ENCODE measurements at places on chromosomes 2 and 18.

DNA sequence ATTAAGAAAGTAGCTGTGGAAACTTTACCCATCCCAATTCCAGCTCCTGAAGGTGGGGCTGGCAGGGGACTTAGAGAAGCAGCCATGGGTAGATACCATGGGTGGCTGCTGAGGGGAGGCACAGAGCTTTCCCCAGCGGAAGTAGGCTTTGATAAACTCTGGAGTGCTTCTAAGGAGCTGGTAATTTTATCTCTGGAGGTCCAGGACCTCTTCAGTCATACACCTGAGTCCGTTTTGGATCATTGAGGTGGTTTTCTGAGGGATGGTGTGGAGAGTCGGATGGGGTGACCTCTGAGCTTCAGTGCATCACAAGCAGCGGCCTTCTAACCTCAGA lies 36.7 kb upstream of the BMP10 start:
- DNase-seq = no peak

DNA sequence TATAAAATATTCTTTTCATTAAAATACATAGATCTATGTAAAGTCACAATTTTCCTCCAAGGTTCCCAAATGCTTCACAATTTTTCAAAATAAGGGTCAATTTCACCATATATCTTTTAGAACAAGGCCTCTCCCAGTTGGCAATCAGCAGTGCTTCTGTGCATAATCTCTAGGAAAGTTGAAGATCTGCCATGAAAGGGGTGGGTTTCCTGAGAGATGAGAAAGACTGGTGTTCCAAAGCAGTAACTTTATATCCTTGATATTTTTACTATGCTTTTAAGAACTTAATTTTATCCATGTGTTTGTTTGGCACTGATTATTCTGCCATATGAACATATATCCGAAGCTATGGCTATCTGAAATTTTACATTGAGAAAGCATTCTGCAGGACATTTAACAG lies 199.4 kb upstream of the CYP26B1 start:
- no peak for DNase-seq

DNA sequence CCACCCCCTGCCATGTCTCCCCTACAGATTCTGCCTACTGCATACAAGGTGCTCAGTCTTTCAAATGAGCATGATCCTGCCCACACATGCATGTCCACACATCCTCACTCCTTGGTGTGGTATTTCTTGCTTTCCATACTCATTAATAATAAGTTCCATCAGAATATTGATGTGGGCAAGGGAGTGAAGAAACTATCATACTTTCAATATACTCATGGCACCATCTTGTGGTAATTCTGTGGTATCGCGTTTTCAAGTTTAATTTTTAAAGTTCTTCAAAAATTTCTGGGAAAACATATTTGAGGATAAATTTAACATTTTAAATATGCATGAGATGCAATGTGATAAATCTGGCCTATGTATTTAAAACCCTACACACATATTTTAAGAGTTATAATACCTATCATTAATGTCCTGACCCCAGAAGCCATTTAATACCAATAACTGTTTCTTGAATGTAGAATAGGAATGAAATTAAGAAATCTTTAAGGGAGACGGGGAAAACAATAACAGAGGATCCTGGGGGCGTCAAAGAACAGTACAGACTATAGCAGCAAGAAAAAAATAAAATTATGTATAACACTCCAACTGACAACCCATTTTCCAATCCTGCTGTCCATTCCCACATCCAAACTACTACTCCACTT lies 110.1 kb downstream of the ZNF385B start:
- peak; percentile 47 for DNase-seq

DNA sequence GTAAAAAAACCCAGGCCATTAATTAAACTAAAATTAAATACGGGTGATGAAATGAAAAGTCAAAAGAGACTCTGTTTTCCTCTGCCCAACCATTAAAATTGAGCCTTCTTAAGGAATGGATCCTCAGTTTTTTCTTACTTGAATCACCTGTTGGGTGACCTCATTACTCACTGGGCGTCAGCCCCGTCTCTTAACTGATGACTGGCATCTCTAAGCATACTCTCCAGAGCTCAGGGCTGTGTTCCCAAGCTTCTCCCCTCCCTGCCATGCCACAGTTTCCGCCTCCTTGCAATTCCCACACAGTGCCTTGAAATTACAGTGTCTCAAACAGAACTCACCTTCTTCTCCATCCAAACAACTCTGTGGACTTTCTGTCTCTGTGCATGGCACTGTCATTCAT lies 421.1 kb upstream of the CELF4 start:
- no peak for DNase-seq

- DNase-seq = no peak
Observed at GRCh38 chr2:118718921-118719320, 128.5 kb downstream of the EN1 start.

GRCh38 chr18:78160961-78161656 lies 818.5 kb upstream of the SALL3 start:
- DNase-seq = no peak

DNA sequence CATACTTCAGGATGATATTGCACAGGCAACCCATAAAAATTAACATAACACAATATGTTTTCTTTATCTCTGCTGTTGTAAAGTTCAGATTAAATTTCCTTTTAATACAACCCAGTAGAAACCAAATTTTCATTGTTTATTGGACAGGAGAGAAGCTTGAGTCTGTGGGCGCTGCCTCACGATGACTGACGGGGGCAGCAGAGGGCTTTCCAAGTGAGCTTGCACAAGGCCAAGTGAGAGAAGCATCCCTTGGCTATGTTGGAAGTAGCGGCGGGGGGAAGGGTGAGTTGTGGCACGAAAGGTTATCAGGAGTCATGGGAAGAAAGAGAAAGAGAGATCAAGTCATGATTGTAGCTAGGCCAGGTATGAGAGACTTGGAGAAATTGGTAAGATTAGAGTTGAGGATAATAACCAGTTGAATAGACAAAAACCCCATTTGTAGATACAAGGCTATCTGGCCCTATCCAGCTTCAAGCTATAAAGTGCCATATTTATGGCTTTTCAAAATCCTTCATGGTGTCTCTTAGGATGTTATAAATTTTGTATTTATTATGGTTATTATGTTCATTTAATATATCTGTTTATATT lies 413.7 kb upstream of the FAM98A start:
- DNase-seq = no peak

DNA sequence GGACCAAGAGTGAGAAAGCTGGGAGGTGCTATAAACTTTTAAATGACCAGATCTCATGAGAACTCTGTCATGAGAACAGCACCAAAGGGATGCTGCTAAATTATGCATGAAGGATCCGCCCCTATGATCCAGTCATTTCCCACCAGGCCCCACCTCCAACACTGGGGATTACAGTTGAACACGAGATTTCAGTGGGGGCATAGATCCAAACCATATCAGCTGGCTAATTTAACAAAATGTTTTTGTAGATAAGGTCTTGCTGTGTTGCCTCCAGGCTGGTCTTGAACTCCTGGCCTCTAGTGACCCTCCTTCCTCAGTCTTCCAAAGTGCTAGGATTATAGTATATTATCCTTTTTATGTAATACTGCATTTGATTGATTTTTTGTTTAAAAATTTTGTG lies 56.0 kb downstream of the NBEAL1 start:
- DNase-seq = no peak

DNA sequence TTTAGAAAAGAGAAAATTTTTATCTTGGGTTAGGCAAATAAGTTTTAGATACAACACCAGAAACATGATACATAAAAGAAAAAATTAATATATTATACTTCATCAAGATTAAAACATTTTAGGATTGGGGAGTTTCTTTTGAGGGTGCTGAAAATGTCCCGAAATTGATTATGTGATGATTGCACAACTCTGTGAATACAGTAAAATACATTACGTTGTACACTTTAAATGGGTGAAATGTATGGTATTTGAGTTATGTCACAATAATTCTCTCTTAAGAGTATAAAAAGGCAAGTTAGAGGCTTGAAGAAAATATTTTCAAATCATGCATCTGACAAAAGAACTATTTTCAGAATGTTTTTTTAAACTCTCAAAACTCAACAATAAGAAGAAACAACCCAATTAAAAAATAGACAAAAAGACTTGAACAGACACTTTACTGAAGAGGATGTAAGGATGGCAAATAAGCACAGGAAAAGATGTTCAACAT lies 36.2 kb upstream of the INO80C start:
- no peak for DNase-seq

GRCh38 chr2:183594150-183594549 lies 469.9 kb downstream of the NUP35 start:
- no peak for DNase-seq

DNA sequence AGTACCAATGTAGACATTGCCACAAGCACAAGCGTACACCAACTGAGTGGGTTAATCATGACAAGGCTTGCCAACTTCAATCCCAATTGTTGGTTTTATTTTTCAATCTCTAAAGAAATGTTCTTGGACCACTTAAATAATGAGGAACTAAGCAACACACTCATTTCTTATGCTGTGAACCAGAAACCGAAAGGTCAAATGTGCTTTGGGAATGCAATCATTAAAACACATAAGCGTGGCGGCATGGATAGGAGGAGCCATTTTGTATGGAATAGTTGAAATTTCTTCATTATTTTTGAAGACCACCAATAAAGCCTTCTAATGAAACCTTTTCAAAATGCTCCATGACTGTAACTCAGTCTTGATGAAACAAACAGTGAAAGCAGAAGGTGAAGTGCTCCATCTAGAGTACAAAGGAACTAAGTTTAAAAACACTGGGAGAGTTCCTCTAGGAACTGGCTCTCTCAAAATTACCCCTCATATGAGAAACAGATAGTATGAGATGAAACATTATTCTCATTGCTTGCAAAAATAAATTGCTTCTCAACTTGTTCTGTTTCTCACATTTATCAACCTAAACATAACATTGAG lies 113.2 kb upstream of the CHST9 start:
- no peak for DNase-seq

DNA sequence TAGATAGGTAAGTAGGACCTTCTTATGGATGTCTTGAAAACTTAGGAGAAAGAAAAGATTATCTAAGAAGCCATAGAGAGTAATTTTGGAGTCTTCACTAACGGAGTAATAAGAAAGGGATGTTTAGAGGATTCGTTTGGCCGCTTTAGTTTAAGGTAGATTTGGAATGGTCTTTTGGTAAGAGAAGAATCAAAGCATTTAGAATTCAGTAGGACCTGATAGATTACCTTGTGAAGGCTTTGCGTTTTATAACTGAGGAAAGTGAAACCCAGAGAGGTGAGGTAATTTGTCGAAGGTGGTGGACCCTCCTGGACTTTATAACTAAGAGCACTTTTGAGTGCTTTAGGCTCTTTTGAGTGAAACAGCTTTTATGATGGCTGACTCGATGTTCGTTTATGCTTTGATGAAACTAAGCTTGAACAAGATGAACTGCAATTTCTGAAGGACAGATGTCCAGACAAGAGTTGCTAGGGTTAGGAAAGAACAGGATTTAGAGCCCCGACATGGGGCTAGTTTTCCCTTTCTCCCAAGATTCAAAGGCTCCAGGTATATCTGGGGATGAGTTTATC lies 1.3 kb downstream of the MYL12B start:
- DNase-seq = no peak

DNA sequence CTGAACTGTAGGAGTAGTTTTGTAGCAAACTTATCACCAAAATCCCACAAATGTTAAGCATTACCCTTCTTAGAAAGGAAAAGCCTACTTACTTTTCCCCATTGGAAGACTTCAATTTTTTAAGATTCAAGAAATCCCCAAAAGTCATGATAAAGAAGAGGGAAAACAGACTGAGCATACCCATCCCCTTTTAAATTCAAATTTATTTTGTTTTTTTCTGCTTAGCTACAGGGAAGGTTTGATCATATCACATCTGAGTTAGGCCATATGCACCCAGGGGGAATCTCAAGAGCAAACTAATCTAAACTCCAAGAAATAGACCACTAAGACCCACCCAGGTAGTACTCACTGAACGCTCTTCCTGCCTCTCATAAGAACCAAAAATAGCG lies 174.6 kb downstream of the TGIF1 start:
- no peak for DNase-seq

DNA sequence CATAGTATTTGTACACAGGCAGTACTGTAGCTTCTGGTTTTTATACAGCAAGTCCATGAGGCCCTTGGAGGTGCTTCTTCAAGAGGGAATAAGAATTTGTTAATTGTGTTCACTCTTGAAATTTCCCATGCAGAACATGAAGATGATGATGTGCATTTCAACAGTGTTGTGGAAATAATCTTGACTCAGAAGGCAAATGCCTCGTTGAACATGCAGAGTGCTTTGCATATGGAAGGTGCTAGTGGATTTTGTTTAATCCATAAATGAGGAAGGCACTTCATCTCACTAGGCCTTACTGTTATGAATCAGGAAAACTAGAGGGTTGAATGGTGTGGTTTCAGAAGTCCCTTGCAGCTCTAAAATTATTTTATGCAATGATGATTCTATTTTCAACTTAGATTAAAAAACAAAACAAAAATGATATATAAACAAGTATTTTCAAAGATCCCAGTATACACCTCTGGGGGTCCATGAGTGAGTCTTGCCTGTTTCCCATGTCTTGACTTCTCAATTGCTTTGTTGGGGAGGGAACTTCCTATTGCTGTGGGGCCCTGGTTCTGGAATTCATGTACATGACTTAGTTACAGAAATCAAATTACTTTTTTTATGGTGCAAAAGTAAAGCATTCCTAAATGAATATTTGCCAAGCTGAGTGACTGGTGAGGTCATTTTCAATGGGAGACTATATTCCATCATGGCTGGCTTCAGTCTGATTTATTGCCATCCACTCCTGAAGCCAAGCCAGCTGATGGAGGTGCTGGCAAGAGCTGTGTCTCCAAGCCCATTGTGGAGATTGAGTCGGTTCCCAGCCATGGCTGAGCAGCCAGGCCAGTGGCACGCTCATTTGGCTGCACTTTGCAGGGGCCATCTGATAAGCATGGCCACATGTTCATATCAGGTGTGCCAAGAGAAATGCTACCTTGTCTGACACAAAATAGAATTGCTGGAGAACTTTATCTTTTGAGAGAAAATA lies 56.5 kb downstream of the MGAT5 start:
- DNase-seq = no peak

- no peak for DNase-seq
Observed at GRCh38 chr2:181126311-181126868, 146.0 kb downstream of the UBE2E3 start.

GRCh38 chr2:22282220-22282619 lies 1102.8 kb upstream of the KLHL29 start:
- no peak for DNase-seq

DNA sequence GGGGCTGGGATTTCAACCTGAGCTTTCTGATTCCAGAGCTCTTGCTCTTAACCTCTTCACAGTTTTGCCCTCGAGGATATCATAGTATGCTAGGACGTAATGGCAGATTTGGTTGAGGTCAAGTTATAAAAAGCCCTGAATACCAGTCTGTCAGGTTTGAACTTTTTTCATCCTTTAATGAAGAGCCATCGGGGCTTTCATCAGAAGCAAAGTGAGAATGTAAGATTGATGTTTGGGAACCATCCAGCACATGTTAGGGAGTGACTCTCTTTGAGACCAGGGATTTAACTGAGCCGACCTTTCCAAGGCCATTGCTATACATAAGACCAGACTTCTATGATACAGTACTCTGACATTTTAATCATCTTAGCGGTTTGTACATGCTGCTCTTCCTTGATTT lies 142.5 kb downstream of the TTC27 start:
- no peak for DNase-seq

DNA sequence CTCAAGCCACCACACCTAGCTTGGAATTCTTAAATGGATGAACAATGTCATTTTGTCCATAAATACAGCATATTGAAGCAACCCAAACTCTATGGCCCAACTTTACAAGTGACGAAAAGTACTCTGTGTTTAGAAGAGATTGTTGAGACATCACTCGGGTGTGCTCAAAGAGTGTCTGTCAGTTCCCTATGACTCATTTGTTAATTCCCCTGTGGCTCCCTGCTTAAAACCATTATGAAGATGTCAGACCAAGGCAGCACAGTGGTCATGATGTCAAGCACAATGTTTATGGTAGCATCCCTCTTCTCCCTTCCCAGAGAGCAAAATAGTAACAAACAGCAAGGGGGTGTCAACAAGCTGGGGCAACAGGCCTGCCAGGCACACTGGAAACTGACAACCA lies 3.0 kb downstream of the LYG1 start:
- DNase-seq = peak; percentile 13
